ENCODE measurements at places on chromosomes 1 and 21.

- H3K27ac ChIP-seq = no peak overlapping the region
- H3K27me3 ChIP-seq = no peaks in the 10 kb centered on the region
- no peak overlapping the region for H3K4me3 ChIP-seq
- H3K4me1 ChIP-seq = no peaks in the 10 kb centered on the region
- no peaks in the 10 kb centered on the region for H3K36me3 ChIP-seq
These were observed 1530.9 kb upstream of the TPTE start for GRCh38 chr21:8990326-8991087.

GRCh38 chr1:53934170-53934765 is 11.2 kb downstream of the IFT25 start:
- no peak overlapping the region for H3K4me3 ChIP-seq
- H3K4me1 ChIP-seq = no peaks in the 10 kb centered on the region
- H3K27me3 ChIP-seq = no peaks in the 10 kb centered on the region

DNA sequence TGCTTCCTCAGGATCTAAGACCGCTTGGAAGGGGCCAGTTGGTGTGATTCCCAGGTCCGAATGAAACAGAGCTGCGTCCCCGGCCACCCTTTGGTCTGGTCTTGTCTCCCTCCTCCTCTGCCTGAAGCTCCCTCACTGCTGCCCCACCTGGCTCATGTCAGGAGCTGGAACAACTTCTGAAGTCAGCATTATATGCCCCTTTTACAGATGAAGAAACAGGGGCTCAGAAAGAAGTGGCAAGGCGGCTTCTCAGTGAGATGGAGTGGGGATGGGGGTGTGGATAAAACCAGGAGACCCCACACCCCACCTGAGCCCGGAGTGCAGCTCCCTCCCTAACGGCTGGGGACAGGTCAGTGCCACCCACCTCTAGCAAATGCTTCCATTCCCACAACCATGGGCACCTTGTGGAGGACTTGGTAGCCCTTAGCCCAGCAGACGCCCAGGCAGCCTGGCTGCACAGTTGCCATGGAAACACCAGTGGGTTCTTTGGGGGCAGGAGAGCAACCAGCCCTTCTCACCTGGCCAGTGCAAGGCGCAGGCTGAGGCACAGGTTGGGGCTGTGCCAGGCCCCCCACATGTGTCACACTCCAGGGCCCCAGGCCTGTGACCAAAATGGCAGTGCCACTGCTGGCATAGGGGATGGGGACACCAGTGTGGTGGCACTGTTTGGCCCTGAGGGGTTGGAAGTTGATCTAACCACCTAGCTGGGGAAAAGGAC is 31.9 kb upstream of the ECE1 start:
- no peaks in the 10 kb centered on the region for H3K27me3 ChIP-seq
- H3K36me3 ChIP-seq = no peaks in the 10 kb centered on the region
- no peak overlapping the region for H3K27ac ChIP-seq
- no peak overlapping the region for H3K4me3 ChIP-seq
- peaks cover 24% of the 10 kb centered on the region for H3K4me1 ChIP-seq

- H3K27ac ChIP-seq = no peak overlapping the region
- H3K36me3 ChIP-seq = no peaks in the 10 kb centered on the region
- no peak for DNase-seq
These were observed 54.5 kb downstream of the CD34 start for GRCh38 chr1:207856276-207857023.

- H3K4me1 ChIP-seq = no peaks in the 10 kb centered on the region
- no peaks in the 10 kb centered on the region for H3K36me3 ChIP-seq
- H3K27ac ChIP-seq = no peak overlapping the region
- no peak for DNase-seq
These were observed 39.5 kb upstream of the RGS1 start for GRCh38 chr1:192535916-192536664.

Data from iPS DF 6.9 (cell line).